Left lung (tissue), 14 donors: ENCODE measurements at places on chromosomes 12 and 14. TPM values are rescaled to one million over a fixed set of nuclear protein-coding genes. Genes with fewer than 3 reads are reported as not detected.

TAS2R46 gene
- polyA plus RNA-seq: 0.20 TPM

PLEKHD1 gene
- 0.14 TPM for polyA plus RNA-seq

GRCh38 chr12:71242511-71242910 is 84.7 kb upstream of the TSPAN8 start:
- DNase-seq: peak; percentile 74

GRCh38 chr12:49357103-49357678 is 10.1 kb upstream of the SPATS2 start:
- no peak for DNase-seq

BCL11B gene
- 3.2 TPM for polyA plus RNA-seq

SPX gene
- polyA plus RNA-seq: 10.7 TPM

DNA sequence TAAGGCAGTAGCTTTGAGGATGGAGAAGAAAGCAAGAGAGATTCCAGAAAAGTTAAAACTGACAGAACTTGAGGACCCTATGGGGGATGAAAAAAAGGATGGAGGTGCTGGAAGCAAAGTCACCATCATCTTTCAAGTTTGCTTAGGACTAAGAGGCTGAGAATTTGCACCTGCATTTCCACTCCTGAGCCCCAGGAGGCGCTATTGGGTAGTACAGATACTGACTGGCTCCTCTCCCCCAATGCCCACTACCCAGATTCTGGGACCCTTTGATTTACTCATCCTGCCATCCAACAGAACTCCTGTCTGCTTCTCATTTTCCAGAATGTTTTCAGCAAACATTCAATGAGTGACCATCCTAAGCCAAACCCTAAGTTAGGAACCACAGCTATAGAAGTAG is 34.0 kb upstream of the CMKLR1 start:
- DNase-seq: no peak

GPR84 gene
- polyA plus RNA-seq: not detected

- DNase-seq: peak; percentile 13
Observed at GRCh38 chr12:98595243-98595988, 1.9 kb downstream of the SLC25A3 start.

- DNase-seq: no peak
Observed at GRCh38 chr12:93970900-93971688, 177.3 kb upstream of the PLXNC1 start.

DNA sequence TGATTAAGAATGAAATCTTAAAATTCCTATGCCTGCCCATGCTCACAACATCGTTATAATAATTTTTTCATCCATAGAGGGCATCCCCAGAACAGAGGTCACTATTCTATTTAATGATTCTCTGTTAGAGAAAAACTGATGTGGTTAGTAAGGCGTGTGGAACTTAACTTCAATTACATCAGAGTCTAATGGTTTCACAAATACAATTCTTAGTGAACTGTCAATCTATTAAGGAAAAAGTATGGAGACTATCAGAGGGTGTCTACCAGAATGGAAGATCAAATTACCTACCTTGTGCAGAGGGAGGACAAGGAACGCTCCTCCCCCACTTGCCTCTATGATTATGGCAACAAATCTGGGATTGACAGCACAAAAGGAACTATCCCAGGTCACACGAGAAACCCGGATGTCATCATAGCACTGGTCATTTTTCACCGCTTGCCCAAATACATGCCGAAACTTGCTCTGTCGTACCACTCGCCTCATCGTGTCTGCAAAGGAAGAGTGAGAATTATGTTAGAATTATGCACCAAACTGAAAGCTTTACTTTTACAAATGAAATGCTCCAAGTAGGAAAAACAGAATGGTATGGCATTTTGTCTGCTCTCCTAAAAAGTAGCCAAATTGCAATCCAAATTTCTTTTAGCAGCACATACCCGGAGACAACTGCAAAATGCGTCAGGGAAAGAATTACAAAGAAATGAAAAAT is 30.3 kb downstream of the CORO1C start:
- DNase-seq: no peak

ARF3 gene
- 98.1 TPM for polyA plus RNA-seq

DNA sequence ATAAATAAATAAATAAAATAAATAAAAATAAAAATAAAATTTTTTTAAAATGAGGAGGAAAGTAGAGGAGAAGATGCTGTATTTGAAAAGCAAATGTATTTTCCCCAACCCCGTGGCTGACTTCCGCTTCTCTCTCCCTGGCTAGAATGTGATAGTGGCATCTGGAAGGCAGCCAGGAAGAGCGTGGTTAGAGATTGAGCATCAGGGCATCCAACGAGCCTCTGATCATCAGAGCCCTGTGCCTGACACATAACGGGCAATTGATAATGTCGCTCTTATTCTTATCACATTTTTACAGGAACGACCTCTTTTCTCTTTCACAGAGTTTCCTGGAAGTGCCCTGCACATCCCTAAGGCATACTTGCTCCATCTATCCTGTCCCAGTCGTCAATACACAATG is 496.9 kb upstream of the TMEM132C start:
- DNase-seq: no peak

DNA sequence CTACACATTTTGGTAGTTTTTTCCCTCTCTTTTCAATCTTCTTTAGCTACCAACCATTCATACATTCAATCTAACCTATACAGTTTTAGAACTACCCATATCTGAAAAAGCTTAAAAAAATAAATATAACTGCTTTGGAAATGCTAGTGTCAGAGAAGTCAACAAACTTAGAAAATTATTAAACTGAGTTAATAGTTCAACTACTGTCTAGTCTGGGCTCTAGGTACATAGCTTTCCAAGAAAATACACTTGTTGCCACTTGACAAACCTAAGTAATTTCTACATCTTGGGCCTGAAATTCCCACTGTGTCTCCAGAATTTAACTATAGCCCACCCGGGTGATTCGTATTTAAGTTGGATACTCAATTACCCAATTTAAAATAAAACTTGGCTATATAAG is 22.1 kb downstream of the GTF2A1 start:
- DNase-seq: no peak

- DNase-seq: no peak
Observed at GRCh38 chr14:59284059-59284458, 95.6 kb downstream of the DAAM1 start.

P2RX7 gene
- polyA plus RNA-seq: 2.1 TPM

- no peak for DNase-seq
Observed at GRCh38 chr14:65117769-65118745, 15.7 kb upstream of the MAX start.

DNA sequence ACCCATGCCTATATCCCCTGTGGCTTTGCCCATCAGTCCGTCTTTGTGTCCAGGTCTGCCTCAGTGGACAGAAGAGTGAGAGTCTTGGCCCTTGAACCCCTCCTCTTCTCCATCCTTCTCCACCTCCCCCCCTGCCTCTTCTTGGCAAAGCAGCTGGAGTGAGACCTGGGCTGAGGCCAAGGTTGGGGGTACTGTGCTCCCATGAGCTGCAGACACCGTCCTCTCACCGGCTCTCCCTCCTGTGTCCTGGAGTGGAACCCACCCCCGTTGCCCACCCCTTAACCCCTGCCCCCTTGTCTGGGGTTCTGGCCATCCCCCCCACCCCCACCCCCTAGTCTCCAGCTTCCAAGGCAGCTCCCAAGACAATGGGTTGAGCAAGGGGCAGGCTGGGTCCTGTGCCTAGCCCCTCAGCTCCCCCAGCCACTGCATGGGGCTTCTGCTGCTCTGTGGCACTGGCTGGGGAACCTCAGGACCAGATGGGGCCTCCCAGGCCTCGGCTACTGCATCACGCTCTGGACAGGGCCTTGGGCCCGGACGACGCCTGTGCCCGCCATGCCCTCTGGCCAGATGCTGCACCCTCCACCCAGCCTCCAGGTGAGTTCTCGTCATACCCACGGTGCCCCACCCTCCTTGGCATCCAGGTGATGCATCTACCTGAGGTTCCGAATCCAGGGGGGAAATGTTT is 35.7 kb downstream of the RTL1 start:
- no peak for DNase-seq

DNA sequence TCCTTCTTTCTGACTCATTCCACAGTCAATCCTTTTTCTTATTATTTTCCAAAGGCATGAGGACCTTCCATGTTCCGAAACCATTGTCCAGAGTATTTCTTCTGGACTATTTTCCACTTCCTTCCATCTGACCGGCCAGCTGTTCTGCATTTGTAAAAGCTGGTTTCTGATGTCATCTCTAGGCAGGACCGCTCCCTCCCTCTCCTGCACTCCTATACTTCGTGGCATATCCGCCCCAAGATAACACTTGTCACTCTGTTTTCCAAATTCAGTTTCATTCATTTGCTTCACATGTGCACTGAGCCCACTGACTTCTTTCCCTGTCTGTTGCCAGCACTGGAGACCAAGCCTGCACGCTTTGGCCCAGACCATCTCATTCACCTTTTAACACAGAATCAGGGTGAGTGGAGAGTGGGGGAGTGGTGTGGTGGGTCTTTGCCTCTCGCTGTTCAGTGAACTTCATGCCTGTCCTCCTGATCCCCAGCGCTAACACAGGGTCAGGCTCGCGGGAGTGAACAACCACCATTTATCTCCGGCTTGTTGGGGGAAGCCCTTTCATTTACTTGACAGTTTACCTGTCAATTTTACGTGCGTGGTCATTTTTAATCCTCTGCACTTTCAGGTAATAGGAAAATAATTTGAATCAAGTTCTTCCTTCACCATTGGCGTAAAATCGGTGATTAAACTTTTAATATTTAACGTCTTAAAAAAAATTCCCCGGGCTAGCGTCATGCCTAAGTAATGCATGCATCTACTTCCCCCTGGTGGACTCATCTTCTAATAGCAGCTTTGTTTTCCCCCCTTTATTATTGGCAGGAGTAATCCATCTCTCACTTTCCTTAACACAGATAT is 52.5 kb downstream of the C12orf75 start:
- DNase-seq: peak; percentile 54
